ENCODE measurements at places on chromosomes 2 and 18.

DNA sequence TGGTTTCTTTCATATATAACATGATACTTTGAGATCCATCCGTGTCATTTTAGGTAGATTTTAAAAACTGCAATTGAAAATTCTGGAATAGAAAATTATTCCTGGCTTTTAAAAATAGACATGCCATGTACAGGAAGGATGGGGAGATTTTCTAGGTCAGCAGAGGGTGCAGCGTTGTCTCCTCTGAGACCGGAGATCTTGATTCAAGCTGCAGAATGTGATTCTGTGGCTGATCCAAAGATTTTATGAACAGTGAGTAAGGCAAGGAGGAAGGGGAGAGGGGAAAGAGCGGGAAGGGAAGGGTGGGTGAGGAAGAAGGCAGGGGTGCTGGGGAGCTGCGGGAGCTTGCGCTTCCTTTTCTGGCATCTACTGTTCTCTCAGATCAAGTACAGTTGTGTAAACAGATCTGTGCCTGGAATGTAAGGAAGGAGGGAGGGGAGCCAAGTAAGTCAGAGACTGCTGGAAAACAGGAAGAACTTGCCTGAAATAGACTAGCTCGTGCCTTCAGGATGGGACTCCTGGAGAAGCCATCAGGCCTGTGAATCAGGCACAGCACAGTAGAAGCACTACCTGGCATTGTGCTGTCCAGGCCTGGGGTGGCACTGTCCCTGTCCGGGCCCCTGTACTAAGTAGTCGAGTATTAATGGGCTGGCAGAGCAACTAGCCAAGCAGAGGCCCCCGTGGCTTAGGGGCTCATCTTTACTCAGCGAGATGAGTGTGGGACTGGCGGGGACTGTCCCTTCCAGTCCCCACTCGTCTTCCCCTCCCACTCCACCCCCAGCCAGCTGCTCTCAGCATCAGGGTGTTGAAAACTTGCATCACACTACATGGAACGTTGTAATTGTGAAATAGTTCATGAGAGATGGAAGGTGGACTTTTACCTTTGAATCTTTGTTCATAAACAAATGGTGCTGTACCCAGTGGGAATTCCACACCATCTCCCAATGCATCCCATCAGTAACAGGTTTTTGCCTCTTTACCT is 163.5 kb downstream of the UXS1 start:
- DNase-seq, result peak; percentile 32

DNA sequence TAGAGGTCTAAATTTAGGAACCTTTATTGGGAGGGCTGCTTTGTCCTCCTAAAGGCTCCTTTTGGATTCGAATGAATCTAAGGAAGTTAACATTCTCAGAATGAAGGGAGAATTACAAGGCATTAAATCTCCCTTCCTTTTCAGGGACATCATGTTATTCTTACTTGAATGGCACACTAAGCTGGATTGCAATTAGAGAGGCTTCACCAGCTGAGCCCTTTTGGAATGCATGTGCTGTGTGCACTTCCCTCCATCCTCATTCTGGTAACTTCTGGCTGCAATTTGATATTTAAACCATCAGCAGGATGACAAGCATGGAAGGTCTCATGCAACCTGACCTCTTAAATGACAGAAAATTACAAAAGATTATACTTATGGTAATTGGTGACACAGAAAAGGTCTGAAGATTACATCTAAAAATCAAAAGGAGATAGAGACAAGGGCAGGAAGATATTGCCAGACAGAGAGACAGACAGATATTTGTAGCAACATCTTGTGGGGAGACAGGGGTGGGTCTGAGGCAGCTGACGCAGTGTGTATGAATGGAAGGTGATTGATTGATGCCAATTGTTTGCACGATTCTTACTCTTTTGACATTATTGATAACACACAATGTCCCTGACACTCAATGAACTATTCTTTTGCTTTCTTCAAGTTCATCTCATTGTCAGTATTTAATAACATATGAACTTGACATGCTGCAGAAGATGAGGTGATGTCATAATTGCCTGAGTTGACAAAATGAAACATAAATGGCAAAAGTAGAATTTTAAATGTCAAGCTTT is 570.8 kb upstream of the GYPC start:
- DNase-seq, result no peak

DNA sequence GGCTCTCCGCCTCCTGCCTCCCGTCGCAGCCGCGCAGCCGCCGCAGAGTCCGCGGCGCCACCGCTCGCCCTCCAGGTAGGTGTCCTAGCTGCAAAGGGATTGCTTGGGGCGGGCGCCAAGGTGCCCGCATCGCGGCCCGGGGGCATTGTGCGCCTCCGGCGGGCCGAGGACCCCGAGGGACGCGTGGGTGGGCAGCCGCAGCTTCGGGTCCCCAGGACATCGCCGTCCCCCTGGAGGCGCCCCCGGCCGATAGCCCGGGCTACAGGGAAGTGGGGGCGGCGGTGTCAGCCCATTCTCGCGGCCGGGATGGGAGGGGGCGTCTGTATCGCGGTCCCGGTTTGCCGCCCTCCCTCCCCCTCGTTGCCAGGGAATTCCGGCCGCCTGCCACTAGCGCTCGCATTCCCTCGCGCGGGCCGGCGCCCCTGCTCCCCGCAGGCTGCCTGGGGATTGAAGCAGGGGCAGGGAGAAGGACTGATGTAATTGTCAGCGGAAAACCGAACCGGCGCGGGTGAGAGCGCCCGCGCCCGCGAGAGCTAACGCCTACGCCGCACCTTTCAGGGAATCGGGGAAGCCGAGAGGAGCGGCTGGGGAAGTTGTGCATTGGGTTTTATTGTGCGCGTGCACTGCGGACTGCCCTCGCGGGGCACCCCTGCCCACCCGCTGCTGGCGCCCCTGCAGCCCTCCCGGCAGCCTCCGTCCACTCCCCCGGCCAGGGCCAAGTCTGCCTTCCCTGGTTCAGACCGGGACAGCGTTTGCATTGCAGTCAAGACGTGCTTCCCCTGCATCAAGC is 483 bp downstream of the OSBPL6 start:
- no peak for DNase-seq

GRCh38 chr2:156434461-156435291 is 1.5 kb upstream of the GPD2 start:
- DNase-seq, result no peak

DNA sequence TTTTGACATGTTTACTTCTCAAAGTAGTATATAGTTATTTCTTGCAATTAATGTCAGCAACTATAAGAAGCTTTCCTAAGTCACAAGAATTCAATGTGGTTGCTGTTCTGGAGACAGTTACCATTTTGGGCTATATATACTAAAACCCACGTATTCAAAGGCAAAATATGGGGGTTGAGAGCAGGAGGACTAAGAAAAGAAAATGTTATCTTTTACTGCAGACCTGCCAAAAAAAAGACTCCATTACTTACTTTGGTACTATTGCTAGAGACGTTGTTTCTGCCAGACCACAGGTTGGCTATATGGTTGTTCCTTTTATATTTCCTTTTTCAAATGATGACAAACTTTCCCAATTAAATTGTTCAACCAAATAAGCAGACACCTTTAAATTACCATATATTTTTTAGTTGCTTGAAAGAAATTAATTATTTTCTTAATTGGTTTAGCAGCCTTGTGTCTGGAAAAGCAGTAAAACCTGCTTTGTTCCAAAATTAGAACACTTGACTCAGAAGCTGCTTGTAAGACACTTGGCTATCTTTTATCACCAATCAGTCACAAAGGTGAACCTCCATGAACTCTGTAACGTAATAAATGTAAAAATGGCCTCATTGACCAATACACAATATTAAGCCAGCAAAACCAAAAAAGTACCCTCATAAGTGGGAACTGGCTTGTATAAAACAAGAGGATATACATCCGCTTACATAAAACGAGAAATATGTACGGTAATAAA is 8.2 kb upstream of the OSGEPL1 start:
- DNase-seq, result no peak

DNA sequence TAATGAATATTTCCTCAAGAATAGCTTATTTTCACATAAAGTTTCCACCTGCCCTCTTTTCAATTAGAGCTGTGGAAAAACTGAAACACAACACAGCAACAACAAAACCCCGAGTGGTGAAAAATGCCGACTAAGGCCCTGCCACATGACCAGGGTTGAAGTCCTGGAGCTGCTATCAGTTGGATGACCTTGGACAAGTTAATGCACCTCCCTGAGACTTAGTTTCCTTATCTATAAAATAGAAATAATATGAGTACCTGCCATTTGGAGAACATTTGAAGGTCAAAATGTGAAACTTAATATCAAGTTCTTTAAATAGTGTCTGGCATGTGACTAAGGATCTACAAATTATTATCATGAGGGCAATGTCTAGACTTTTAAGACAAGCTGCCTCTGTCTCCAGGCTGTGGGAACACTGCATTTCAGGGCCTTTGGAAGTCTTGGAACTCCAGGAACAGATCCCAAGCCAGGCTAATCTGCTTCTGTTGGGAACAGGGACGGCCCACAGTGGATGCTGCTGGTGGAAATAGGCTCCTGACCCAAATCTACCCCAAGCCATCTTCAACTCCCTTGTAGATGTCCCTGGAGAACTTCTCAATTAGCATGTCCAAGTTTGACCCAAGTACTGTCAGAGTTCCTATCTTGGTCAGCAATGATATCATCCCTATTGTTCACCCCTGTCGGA is 42.0 kb upstream of the TRIB2 start:
- DNase-seq, result no peak

DNA sequence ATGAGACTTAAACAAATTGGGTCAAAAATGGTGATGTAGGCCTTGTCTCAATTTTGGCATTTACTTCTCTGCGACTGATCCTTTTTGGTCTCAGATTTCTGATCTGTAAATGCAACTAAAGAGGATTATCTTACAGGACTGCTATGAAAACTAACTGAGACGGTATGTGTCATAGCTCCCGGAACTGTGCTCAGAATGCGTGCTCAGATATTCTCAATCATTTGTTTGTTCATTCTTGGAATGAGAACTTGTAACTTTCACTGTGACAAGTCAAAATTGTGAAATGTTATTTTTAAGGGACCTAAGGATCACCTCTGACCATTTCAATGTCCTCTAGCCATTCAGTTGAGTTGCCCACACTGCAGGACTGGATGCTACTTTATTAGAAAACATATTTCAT is 498.2 kb upstream of the PIK3C3 start:
- no peak for DNase-seq

DNA sequence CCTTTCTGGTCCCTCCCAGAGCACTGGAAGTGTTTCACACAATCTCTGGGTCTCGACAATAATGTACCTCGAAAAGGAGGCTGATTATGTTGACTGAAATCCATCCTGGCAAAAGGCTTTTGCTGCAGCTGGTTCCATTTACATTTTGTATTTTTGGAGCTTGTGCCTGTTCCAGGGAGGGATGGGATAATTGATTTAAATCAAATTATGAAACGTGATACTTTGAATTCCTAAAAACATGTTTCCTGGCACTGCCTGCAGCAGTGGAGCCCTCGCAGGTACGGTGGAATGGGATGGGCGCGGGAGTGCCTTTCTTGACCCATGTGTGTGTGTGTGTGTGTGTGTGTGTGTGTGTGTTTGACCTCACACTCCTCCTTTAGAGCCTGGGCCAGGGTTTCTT is 455.5 kb upstream of the MEIS1 start:
- no peak for DNase-seq

- peak; percentile 53 for DNase-seq
These were observed 8.5 kb downstream of the HES6 start for GRCh38 chr2:238231251-238231793.

GRCh38 chr2:116148361-116148760 is 1666.1 kb upstream of the DDX18 start:
- DNase-seq, result no peak

DNA sequence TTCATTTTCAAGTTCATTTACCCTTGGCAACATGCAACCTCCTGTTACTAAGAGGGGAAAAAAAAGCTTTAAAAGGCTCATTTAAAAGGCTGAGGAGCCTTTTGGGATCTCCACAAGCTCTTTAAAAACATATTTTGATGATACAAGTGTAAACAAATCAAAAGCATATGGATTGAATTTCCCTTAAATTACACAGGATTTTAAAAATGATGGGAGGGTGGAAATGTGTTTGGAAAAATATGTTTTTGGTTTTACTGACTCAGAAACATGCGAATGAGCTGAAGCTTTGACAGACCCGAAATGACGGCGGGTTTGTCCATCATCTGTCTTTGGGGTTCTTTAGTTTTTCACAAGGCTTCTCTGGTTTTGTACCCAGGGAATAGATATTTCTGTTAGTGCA is 180.6 kb upstream of the CCDC68 start:
- DNase-seq, result no peak

DNA sequence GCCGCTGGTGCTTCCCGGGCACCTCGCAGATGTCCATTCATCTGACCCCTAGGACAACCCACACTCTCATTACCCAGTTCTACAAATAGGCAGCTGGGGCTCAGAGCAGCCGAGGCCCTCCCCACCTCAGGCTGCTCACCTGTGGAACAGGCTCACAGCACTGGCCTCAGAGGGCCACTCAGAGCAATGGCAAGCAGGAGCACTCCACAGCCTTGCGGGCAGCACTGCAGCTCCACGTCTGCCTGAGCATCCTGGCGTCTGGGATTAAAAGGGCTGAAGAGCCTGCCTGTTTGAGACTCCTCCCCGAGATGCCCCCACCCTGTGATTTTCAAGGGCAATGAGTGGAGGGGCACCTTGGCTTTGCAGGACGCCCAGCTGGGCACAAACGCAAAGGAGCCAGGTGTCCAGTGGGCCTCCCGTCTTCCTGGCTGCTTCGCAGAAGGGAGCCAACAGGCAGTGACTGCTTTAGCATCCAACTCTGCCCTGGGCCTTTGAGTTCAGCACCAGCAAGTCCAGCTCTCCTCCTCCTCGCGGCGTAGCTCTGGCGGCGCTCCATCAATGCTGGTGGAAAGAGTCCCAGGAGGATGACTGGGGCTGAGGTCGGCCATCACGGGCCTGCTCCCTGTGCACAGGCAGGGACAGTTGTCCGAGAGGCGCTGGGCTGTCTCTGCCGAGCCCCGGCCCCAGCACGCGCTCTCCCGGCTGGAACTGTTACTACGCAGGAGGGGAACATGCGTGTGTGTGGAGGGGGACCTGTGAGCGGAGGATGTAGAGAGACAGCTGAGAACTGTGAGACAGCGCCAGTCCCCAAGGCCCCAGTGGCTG is 297.2 kb downstream of the NDUFA10 start:
- no peak for DNase-seq

- no peak for DNase-seq
These were observed 25.2 kb upstream of the CASP10 start for GRCh38 chr2:201157694-201158093.

DNA sequence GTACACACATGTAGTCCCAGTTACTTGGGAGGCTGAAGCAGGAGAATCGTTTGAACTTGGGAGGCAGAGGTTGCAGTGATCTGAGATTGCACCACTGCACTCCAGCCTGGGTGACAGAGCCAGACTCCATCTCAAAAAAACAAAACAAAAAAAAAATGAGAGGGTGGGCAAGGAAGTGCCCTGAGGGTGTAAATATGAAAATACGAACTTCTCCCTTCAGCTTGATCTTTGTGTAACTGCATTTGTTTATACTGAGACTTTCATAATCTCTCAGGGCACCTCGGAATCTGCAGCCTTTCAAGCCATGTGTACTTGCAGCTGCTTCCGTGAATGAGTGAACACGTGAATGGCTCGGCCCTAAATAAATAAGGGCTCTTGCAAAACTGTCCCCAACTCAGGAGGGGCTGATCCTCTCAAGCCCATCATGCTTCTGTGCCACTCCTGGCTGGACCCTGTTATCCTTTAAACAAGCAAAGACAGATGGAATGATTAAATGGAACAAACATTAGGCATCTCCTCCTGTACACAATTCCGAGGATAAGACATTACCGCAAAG is 96.8 kb downstream of the BOD1L2 start:
- no peak for DNase-seq

GRCh38 chr2:63676135-63676534 is 87.4 kb downstream of the MDH1 start:
- DNase-seq, result no peak

- DNase-seq, result peak; percentile 13
These were observed 681 bp upstream of the ROCK2 start for GRCh38 chr2:11344956-11345677.

- DNase-seq, result no peak
These were observed 89.8 kb upstream of the MBOAT2 start for GRCh38 chr2:9093324-9093723.

All from stimulated activated CD8-positive, alpha-beta memory T cell treated with anti-CD3 and anti-CD28 coated beads, Interleukin-15, amount 100 ng/mL, for 48 hours (primary cell).